ENCODE measurements at places on chromosomes 1 and 21.

- DNase-seq, result no peak
These were observed 459.7 kb downstream of the KIF26B start for GRCh38 chr1:245614476-245614875.

DNA sequence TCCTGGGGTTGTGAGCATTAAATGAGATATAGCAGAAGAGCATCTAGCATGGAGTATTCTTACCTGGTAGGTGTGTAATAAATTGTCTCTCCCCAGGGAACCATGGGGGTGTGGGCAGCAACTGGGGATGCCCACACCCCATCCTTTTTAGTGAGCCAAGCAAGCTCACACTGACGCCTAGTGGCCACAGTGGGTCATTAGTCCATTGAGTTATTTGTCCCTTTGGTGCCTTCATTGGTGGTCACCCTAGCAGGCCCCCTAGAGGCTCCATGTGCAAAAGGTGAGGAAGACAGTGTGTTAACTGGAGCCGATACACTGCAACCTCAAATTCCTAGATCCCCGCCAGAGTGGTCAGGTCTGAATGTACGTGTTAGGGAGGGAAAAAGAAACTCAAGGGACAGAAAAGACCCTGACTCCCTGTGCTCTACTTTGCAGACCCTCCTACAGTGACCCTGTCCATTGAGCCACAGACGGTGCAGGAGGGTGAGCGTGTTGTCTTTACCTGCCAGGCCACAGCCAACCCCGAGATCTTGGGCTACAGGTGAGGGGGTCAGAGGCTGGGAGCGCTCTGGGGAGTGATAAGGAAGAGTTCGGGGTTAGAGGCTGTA, 93.3 kb upstream of the CD1D start:
- no peak for DNase-seq

GRCh38 chr1:192724670-192725069, 84.2 kb upstream of the RGS2 start:
- no peak for DNase-seq

DNA sequence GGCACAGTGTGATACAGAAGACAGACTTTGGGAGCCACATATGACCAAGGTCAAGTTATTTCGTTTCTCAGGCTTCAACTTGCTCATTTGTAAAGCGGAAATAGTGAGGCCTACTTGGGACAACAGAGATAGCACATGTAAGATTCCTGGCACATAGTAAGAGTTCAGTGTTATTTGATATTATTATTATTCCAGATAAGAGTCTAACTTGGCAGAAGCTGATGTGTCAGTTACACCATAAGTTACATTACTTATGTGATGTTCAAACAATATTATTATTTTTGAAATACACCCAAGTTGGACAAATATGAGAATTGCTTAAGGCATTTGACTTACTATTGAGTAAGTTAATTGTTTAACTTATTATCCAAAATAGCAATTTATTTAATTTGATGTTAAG, 10.2 kb upstream of the CYP4X1 start:
- no peak for DNase-seq

DNA sequence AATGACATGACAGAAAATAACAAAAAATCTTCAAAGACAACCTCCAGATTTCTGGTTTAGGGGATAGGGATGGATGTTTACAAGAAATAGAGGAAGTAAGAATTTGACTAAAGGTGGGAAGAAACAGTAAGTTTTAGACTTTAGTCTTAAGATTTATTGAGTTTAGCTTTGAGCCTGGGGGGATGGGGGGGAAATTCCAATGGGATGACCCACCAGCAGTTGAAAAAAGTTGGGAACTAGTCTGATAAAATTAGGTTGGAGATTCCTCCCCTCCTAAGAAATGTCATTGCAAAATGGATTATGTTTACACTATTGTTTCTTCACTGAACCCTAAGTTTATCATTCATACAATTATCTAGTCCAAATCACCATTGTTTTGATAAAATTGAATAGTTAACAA, 28.4 kb downstream of the WDR26 start:
- no peak for DNase-seq

- DNase-seq, result no peak
These were observed 429.8 kb upstream of the C1orf87 start for GRCh38 chr1:60503266-60503925.

DNA sequence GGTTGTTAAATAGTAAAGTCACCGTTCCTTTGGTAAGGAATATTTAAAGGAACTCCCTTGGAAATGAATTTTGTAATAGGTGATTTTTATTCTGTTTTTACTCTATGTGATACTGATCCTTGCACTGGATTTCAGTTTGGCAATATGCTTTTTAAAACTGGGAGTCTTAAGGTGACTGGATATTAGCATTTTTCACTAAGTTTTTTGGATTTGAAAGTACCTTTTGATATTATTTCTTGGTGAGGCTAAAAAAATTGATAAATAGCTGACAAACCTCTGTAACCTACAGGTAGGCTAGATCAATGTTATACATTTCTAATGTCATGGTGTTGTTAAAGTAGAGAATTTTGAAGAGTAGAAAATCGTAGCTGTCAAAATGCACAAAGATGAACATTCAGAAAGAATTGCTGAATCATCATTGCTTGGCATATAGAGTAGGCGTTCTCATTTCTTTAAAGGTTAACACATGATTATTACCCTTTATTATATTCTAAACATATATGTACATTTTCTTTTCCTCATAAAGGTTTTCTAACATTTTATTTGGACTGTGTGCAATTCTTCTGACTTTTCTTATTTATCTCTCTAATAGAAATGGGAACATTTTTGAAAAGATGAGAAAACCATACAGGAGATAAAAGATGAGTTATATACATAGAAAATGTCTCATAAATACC, 1.5 kb upstream of the DNAJB4 start:
- DNase-seq, result no peak

- no peak for DNase-seq
These were observed 139.7 kb downstream of the MAGI3 start for GRCh38 chr1:113530021-113530420.

- DNase-seq, result no peak
These were observed 52.4 kb upstream of the ACADM start for GRCh38 chr1:75672108-75672507.

DNA sequence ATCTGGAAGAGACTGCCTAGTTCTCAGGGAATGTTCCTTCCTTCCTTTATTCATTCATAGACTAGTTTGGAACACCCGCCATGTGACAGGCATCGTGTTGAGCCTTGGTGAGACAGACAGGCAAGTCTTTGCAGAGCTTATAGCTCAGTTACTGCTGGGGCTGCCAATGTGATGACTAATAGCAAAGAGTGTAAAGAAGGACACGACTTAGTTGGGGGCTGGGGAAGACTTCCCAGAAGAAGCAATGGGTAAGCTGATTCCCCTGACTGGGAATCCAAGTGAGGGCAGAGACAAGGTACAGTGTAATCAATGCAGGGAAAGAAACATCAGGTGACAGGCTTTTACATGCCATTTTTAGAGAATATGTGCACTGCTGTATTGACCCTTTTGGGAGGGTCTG, 51.2 kb downstream of the TENT5C start:
- no peak for DNase-seq

GRCh38 chr1:171258943-171259342, 10.6 kb downstream of the FMO1 start:
- DNase-seq, result no peak

- DNase-seq, result no peak
These were observed 150.0 kb downstream of the NOS1AP start for GRCh38 chr1:162219461-162219860.

DNA sequence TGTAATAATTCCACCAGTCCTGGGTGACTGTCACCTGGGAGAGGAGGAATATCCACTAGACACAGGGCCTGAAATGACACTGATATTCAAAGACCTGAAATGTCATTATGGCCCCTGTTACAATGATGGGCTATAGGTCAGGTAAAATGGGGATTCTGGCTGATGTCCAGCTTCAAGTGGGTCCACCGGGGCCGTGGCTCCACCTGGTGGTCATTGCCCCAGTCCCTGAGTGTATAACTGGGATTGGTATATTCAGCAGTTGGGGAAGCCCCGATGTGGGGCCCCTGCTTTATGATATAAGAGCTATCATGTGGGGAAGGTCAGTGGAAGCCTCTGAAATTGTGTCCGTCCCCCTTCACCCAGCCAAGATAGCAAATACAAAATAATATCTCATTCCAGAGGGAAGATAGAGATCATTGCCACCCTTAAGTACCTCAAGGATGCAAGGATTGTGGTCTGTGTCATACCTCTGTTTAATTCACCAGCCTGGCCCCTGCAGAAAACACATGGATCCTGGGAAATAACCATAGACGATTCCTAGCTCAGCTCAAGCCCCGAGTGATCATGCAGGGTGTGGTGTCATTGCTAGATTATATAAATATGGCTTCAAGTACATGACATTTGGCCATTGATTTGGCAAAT, 19.4 kb downstream of the PLEKHO1 start:
- DNase-seq, result no peak

All from caudate nucleus (tissue), 63 donors.